ENCODE measurements at places on chromosomes 5 and 9. TPM values are rescaled to one million over a fixed set of nuclear protein-coding genes. Genes with fewer than 3 reads are reported as not detected.

ZDHHC11B gene
- 3.1 TPM for total RNA-seq

FAM169A gene
- 0.47 TPM for total RNA-seq

GRCh38 chr5:102720969-102721368 is 34.1 kb upstream of the PAM start:
- ATAC-seq = no peak

DNA sequence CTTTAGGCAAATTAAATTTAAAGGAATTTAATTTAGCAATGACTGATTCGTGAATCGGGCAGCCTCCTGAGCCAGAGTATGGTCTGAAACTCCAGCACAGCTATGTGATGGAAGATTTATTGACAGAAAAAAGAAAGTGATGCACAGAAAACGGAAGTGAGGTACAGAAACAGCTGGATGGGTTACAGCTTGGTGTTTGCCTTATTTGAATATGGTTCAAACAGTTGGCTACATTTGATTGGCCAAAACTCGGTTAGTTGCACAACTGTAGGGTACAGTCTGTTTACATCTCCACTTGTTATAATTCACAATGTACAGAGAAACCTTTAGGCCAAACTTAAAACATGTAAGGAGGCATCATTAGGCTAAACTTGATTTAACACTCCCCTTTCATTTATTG is 1716.1 kb upstream of the C9orf72 start:
- ATAC-seq = no peak

GRCh38 chr5:109584986-109585599 is 104.6 kb upstream of the MAN2A1 start:
- peak; percentile 63 for ATAC-seq

DNA sequence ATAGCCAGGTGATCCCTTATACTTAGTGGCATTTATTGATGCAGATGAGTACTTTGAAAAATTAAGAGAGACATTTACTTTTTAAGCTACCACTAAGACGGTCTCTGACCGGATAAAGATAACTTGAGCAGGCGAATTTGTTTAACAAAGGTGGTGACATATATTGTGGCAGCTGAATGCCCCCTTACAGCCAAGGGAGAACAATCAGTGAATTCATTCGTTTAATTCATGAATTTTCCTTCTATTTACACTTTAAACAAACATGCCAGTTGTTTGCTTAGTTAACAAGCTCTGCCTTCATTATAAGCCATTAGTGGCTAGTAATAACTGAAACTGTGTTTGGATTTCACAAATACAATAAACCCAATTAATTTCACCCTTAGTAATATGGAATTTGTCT is 187.1 kb downstream of the AOPEP start:
- ATAC-seq = no peak

GRCh38 chr5:36457511-36458270 is 148.7 kb upstream of the SLC1A3 start:
- ATAC-seq = no peak

GRCh38 chr5:129639331-129639730 is 108.6 kb upstream of the MINAR2 start:
- ATAC-seq = no peak

ADAMTS2 gene
- total RNA-seq = 14.8 TPM

DNA sequence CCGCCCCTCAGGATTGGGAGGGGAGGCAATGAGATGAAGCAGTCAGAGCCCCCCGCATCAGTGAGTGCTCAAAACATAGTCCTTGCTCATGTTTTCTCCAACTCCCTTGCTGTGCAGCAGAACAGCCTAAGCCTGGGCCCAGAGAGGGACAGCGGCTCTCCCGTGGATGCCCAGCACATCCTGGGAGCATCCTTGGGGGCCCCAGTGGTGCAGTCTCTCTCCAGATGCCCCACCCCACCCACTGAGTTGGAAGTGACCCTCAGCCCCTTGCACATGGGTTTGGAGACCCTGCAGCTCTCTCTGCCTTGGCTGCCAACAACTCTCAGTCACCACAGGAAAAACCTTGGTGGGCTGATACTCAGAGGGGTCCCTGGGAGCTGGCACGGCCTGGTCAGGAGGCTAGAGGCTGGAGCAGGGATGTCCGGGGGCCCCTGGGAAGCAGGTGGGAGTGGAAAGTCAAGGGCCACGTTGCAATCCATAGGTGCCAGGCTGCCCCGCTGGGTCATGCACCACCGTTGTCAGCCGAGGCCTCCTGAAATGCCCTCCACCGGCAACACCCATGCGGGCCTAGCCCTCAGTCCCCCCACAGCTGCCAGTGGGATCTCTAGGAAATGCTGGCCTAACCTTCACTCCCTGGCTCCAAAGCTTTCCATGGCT is 242.5 kb downstream of the PBX3 start:
- no peak for ATAC-seq

DNA sequence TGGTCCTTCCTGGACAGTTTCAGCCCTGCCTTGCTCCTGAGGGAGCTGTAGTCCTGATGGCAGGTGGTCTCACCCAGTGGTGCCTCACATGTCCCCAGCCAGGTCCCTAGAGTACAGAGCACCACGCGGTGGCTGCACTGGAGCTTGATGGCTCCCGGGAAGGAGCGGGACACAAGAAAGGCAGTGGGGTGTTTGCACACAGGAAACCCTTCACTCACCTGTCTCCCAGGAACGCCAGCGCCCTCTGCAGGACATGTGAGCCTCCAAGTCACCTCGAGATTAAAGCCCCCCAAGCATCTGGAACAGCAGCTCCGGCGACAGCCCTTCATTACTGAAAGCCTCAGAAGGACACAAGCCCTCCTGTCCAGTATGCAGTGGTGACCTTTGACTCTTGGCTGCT is 19.9 kb upstream of the TMEM250 start:
- no peak for ATAC-seq

GRCh38 chr5:12294151-12294550 is 389.9 kb upstream of the CTNND2 start:
- ATAC-seq = no peak

- ATAC-seq = no peak
These were observed 12.5 kb downstream of the MRPL41 start for GRCh38 chr9:137564134-137564533.

CKMT2 gene
- total RNA-seq = 3.9 TPM

- no peak for ATAC-seq
These were observed 39.1 kb downstream of the FGD3 start for GRCh38 chr9:92986176-92987119.

SLC6A3 gene
- not detected for total RNA-seq

DNA sequence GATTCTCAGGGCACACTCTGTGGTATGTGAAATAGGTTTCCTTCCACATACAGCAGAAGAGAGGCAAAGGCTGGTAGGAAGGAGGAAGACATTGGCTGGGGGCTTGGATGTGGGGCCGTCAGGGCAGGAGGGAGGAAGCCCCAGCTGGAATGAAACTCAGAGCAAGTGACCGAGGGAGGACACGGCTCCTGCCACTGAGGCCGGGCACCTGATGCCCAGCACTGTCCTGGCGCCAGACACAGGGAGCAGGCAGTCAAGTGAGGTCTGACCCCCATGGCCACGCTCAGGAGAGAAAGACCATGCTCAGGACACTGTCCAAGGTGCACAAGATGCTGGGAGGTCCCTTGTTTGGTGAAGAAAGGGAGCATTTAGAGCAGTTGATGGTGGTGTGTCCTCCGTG is 245.5 kb downstream of the CACNA1B start:
- ATAC-seq = no peak

GRCh38 chr5:172414531-172415361 is 39.6 kb downstream of the SH3PXD2B start:
- peak; percentile 14 for ATAC-seq

GRCh38 chr5:131990716-131991115 is 20.7 kb downstream of the ACSL6 start:
- ATAC-seq = no peak

PLAC8L1 gene
- total RNA-seq = not detected

- ATAC-seq = no peak
These were observed 130.1 kb downstream of the MRPL36 start for GRCh38 chr5:1669276-1670155.

DNA sequence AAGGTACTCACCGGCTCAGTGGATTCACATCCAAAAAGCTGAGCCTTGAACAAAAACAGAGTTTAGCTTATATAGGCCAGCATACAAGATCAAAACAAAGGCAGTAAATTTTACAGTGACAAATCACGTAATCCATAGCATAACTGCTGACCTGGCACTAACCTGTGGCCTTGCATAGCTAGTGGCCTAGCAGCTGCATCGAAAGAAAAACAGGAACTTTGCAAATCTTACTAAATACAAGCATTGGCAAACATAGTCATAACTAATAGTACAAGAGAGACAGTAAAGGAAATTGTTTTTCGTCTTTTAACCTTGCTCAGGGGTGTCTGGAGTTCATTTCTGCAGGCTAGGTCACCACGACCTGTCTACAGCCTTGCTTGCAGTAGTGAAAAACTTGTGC is 4.8 kb downstream of the HSDL2 start:
- ATAC-seq = no peak

GRIN1 gene
- total RNA-seq = 0.08 TPM

PTGER4 gene
- 30.1 TPM for total RNA-seq
